ENCODE measurements at places on chromosomes 16 and 17.

DNA sequence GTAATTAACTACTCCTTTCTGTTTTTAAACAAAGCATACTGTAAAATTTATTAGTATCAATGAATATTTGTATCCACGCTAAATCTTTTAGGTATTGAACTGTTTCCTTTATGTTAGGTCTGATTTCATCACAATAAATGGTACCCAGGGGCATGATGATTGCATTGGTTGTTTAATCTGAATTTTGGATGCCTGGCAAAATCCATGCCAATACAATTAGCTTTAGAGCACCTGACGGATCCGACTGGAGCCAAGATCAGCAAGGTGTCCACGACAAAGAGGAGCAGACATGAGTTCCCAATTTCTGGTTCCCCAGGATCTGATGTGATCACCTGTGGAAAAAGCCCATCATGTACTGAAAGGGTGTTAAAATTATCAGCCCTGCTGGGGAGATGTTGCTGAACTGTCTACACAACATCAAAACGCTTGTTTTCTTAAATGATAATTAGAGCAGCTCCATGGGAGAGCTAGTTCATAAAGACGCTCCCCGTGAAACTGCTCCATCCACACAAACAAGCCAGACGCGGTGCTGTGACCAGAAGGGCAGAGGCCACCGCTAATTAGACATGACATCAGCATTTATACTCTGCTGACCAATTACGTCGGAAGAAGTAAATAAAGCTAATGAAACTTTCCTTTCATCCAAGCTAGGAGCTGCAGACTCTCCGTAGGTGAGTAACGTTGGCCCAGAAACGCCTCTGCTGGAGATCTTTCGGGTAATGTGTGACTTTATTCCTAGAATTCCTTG lies 151.7 kb downstream of the CPPED1 start:
- DNase-seq = no peak

DNA sequence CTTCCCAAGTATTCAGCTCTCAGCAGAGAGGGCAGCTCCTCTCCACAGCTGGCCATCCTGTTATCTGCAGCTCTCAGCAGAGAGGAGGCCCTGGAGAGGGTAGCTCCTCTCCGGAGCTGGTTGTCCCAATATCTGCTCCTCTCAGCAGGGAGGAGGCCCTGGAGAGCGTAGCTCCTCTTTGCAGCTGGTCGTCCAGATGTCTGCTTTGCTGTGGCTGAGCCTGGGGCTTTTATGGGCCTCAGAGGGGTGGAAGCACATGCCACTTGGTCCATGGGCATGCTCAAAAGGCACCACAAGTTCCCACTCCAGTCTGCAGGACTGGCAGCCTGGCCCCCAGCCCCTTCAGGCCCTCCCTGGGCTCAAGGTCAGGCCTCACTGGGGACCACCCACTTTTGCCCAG lies 314.3 kb downstream of the KCNJ2 start:
- no peak for DNase-seq

GRCh38 chr17:73358668-73359067 lies 46.9 kb upstream of the CDC42EP4 start:
- no peak for DNase-seq

GRCh38 chr17:77451245-77451893 lies 310.6 kb downstream of the SEC14L1 start:
- peak; percentile 77 for DNase-seq

GRCh38 chr17:29718446-29719039 lies 95.8 kb upstream of the CORO6 start:
- no peak for DNase-seq

DNA sequence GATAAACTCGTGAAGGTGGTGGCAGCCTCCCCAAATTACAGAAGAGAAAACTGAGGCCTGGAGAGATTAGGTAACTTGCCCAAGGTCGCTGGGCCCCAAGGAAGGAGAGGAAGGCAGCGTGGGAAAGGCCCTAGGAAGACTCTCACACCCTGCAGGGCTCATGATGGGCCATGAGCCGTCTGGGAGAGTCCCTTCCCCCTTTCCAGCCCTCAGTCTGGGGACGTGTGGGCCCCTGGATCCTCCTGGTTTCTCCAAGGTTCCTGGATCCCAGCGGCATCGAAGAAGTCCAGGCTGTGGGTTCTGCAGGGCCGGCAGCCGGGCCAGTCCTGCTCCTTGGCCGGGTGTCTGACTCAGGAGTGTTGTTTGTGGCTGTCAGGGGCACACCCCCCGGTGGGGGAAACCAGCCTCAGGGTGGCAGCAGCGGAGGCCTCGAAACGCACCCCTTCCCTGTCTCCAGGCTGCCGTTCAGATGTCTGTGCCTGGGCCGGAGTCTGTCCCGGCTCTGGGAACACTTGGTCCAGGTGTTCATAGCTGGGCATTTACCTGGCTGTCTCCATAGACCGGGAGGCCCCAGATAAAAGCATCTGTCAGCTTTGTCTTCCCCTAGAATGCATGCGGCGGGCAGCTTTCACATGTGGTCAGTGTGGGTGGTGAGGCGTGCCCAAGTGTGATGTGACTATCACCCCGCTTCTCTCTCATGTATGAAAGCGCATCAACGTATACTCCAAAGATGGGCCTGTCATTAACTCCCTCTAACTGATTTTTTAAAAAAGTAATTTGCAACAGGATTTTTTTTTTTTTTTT lies 3.7 kb upstream of the RAP1GAP2 start:
- DNase-seq = peak; percentile 75

GRCh38 chr16:67053767-67054334 lies 24.9 kb downstream of the CBFB start:
- no peak for DNase-seq

DNA sequence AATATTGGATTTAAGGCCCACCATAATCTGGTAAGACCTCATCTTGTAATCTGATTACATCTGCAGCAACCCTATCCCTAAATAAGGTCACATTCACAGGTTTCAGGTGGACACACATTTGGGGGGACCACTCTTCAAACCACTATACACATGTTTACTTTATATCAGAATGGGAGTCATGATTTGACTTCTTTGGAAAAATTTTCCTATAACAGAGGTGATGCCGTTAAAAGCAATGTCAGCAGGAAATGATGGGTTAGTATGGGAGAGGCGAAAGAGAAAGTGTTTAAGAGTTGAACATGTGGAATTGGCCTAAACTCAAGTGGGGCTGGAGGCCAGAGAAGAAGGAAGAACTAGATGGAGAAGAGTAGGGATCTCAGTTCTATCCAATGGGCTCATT lies 281.7 kb upstream of the ERCC4 start:
- no peak for DNase-seq

DNA sequence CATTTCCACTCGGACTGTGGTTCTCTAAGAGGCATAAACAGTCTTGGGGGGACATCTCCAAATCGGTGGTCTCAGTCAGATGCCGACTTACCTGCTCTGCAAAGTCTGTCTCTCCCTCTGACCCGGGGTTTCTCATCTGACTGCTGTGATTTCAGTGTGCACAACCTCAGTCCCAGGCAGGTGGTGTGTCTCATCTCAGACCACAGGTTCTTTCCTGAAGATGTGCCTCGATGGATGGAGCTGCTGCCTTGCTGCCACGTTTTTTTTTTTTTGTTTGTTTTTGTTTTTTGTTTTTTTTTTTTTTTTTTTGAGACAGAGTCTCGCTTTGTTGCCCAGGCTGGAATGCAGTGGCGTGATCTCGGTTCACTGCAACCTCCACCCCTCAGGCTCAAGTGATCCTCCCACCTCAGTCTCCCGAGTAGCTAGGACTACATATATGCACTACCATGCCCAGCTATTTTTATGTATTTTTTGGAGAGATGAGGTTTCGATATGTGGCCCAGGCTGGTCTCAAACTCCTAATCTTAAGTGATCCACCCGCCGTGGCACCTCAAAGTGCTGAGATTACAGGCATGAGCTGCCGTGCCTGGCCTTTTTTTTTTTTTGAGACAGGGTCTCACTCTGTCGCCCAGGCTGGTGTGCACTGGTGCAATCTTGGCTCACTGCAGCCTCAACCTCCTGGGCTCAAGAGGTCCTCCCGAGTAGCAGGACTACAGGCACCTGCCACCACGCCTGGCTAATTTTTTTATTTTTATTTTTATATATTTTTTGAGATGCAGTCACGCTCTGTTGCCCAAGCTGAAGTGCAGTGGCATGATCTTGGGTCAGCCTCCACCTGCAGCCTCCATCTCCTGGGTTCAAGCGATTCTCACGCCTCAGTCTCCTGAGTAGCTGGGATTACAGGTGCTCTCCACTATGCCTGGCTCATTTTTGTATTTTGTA lies 15.4 kb downstream of the SPIRE2 start:
- no peak for DNase-seq

DNA sequence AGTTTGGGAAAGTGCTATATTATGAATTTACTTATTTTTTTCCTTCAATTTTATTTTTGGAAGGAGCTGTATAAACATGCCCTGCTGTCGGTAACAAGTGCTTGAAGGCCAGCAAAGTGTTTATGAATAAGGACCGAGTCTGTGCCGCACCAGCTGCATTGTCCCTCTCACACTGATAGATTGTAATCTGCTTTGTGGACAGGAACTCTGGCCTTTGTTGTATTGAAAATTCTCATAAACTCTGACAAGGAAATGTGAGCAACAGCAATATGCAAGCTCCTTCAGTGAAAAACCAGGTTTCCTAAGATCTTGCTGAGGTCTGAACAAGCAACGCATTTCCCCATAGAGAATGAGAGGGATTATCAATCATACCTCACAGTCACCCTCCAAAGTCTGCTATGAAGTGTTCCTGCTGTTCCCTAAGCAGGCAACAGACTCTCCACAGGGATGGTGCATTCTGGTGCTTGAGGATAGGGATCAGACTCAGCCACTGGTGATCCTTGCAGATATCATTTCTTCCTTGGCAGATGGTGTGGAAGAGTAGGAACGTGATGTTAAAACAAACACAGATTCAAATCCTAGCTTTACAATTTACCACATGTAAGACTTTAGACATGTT lies 109.6 kb downstream of the KCNJ2 start:
- DNase-seq = no peak

DNA sequence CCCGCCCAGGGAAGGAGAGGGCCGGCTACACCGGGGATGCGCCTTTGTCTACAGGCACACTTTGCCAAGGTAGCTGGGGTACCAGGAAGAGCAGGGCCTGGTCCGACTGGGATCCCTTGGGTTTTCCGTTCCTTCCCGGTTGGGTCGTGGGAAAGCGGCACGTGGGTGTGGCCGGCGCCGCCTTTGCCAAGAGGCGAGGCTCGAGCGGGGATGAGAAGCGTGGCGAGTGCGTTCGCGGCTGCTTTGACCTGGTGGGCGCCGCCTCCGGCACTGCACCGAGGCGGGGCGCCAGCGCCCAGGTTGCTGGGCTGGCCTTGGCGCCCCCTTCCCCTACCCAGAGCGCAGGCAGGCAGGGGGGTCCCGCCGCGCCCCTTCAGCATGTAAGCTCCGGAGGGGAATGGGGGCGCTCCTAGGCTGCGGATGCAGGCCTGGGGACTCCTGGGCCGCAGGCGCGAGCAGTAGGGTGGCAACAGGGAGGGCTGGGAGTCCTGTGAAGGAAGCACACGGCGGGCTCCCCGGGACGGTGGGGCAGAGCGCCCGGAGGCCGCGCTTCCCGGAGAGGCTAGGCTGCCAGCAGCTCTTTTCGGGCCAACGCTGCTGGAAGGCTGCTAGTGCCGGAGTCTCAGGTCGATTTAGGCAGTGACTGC lies 2.0 kb downstream of the HAS3 start:
- no peak for DNase-seq

DNA sequence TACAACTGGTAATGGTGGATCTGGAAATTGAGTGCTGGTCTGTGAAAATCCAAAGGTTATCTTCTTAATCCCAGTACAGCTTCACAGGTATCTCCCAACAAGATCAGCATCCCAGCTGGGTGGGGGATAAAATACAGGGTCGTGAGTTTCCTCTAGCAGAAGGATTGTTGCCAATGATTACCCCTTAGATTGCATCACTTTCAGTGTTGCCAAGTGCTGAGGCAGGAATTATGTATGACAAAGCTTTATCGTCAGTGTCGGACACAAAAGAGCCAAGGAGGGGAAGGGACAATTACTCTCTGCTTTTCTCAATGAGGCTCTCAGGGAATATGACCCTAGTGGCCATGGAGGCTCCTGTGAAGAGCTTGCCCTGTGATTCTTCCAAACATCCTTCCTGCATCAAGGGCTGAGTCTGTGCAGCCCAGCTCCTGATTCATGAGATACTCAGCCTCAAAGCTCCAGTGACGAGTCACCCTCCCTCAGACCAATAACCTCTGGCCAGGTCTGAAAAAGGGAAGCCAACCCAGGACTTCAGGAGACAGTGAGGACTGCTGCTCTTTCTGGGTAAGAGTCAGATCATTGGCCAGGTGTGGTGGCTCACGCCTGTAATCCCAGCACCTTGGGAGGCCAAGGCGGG lies 15.0 kb downstream of the OR1F1 start:
- DNase-seq = no peak

DNA sequence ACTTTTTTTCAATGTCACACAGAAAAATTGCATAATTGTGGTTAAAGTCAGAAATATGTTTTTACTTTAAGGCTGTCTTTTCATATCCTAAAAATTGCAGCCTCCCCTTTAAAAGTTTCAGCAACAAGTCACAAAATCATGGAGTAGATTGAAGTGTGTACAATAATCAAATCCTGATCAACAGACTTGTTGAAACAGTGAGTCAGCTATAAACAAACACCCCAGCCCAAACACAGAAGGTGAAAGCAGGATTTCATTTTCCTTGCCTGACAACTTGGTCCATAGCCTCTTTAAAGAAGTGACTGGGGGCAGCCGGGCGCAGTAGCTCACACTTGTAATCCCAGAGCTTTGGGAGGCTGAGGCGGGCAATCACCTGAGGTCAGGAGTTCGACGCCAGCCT lies 59.9 kb downstream of the WNT3 start:
- DNase-seq = no peak

DNA sequence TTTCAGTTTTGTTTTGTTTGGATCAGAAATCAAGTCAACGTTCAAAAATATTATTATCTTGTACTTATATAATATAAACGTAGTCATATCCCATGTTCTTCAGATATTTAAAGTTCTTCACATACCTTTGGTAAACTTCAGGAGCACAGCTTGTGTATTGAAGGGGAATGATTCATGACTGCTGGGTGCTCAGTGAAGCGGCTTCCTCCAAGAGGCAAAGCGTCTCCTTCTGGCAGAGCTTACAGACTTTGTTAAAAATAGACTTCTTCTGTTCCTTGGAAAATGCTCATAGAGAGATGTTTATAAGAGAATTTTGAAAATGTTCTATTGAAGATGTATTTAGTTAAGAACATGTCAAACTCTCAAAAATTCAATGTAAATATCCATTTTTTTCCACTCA lies 155.6 kb upstream of the CNTNAP4 start:
- DNase-seq = no peak

- DNase-seq = peak; percentile 10
These were observed 714 bp downstream of the SPATA33 start for GRCh38 chr16:89658221-89658879.

DNA sequence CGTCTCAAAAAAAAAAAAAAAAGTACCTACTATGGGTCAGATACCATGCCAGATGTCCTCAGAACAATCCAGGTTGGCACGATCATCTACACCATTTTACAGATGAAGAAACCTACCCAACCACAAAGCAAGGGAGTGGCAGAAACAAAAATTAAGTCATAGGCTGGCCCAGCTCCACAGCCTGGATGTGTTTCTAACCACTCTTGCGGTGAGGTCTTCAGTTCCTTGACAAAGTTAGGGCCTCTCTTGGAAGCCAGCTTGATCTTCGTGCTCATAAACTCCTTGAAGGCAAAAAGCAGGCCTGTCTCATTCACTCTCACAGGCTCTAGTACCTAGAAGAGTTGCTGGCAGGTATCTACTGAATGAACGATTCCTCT lies 6.2 kb downstream of the GGA2 start:
- DNase-seq = no peak

- DNase-seq = peak; percentile 48
These were observed 418 bp downstream of the SOCS3 start for GRCh38 chr17:78359321-78359996.
